ENCODE measurements at places on chromosomes 1 and 21.
A peak's percentile ranks its signal among the peaks of the same experiment; 100 is the strongest.

DNA sequence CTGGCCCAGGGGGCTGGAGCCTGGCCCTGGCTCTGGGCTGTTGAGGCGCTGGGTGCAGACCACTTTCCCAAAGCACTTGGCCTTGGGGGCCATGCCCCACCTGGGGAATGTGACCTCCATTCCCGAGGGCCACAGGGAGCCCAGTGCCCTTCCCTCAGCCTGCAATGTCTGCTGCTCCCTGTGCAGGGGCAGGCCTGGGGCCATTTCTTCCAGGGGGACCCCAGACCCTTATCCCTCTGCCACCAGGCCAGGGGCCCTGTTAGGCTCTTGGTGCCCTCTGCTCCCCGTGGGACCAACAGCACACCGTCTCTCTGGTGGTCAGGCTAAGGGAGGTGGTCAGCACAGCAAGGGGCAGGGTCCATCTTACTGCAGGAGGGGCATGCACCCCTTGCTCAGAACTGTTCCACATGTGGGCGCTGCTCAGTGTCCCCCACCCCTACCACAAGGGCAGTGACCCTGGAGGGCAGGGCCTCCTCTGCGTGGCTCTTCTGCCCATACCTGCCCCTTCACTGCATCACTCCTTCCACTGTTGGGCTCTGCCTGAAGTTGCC, 1.1 kb upstream of the TMEM52 start:
- DNase-seq: no peak

- DNase-seq: no peak
Observed at GRCh38 chr1:91765293-91765692, 120.7 kb downstream of the TGFBR3 start.

GRCh38 chr1:205435578-205436573, 14.0 kb upstream of the LEMD1 start:
- peak; percentile 32 for DNase-seq

GRCh38 chr21:38486221-38486620, 12.1 kb downstream of the ERG start:
- DNase-seq: peak; percentile 83

DNA sequence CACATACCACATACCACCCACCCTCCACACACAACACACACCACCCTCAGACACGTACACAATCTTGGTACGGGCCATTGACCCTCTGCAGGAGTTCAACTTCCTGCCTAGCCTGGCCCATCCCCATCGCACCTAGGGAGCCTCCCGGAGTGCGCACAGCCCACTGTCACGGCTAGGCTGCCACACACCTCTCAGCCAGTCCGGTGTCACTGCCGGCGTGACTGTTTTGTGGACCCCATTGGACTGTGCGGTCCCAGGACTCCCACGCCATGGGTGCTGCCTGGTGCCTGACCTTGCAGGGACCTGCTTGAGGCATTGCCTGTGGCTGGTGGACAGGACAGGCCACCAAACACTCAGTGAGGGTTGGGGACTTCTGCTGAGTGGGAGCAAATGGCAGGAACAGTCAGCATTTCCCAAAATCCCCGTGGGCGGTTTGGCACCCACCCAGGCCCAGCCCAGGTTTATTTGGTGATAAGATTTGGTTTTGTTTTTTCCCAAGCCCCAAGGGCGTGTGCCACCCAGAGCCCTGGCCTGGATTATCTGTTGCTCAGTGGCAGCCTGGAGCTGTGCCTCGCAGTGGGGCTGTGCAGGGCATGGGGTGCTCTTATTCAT, 27.7 kb downstream of the RAB7B start:
- DNase-seq: no peak

GRCh38 chr1:167650269-167651160, 20.5 kb downstream of the RCSD1 start:
- DNase-seq: no peak

DNA sequence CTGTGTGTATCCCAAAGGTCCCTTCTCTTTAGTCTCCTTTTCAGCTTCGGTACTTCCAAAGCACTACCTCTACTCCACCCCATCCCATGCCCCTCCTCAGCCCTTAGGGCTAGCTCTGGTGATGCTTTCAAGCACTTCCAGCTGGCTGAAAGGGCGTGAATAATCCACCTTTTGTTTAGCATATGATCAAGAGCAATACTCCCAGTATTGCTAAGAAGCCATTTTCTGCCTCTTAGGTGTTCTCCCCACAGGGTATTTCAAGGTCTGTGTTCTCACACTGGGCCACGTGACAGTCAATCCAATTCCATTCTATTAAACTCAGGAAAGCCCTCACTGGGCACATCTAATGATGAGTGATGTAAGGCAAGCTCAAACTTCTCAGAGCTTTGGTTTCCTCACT, 298.5 kb upstream of the PROX1 start:
- DNase-seq: no peak

GRCh38 chr1:2391931-2392509, 379 bp downstream of the RER1 start:
- DNase-seq: peak; percentile 47

- DNase-seq: no peak
Observed at GRCh38 chr1:180765151-180765550, 133.3 kb downstream of the XPR1 start.

All from GM23248 (cell line).